Activated CD4-positive, alpha-beta T cell treated with anti-CD3 and anti-CD28 coated beads, Interleukin-2, amount 50 U/mL, for 16 hours (primary cell): ENCODE measurements at places on chromosomes 2 and 18.

DNA sequence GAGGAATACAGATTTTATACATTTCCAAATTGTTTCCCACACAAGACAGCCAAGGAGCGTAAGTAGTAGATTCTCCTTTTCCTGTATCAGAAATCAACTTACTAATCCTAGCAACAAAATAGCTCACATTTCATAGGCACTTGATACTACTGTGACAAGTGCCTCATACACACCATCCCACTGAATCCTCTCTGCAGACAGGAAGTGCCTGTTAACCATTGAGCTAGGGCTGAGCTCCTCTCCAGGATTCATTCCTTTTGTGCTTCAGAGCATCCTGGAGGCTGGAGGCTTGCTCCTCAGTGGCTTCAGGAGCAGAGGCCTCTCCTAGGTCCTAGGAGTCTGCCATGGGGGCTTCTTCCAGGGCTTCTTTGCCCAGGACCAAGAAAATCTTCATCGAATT is 20.8 kb upstream of the ZNF396 start:
- DNase-seq = no peak

- no peak for DNase-seq
These were observed 18.6 kb downstream of the THADA start for GRCh38 chr2:43576981-43577892.

DNA sequence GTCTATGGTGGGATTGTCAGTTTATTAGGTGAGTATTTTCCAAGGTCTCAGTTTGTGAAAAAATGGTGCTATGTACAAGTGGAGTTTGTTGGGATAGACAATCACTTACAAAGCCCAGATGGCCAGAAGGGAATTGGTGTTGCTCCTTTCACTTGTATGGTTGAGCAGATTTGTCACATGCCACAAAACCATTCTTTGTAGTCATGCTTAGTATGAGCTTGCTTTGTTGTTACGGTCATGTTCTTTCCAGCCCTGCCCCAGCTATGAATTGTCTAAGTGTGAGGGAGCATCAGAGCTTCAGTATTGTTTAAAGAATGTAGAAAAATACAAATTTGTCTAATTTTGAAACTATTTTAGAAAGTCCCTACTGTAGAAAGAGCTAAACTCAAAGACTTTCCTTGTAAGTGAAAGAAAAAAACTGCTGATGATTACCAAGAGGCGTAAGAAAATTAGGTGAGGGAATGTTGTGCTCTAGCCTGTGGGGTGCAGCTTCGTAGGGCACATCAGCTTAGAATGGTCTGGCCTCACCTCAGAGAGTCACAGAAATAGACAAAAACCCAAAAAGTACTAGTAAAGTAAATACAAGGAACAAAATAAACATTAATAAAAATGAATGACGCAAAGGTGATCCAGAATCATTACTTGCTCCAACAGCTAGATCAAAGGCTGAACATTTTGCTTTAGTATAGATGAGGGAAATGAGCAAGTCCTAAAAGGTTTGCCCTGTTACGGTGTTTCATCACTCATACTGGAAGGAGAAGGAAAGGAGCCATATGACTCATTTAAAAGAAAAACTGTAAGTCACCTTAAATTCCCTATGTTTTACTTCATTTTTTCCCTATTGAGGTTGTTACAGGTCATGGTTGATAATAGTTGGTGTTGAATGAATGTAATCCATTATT is 9.2 kb downstream of the TGIF1 start:
- DNase-seq = peak; percentile 60

GRCh38 chr2:8628866-8629209 is 53.0 kb upstream of the ID2 start:
- DNase-seq = no peak

DNA sequence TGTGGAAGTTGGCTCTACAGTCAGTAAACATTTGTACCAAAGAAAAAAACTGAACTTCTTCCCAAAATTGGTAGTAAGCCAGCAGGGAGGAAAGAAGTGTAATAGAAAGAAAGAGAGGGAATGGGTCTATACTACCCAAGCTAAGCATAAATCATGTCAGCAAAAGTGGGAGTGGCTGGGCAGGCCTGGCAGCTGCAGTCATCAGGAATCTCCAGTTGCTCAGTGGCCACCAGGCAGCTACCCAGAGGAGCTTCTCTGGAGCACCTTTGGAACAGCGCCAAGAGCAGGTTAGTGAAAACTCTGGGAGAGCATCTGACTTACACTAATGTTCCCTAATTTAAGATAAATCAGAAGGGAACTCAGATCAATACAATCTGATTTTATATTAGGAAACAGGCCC is 14.3 kb downstream of the FRZB start:
- no peak for DNase-seq

DNA sequence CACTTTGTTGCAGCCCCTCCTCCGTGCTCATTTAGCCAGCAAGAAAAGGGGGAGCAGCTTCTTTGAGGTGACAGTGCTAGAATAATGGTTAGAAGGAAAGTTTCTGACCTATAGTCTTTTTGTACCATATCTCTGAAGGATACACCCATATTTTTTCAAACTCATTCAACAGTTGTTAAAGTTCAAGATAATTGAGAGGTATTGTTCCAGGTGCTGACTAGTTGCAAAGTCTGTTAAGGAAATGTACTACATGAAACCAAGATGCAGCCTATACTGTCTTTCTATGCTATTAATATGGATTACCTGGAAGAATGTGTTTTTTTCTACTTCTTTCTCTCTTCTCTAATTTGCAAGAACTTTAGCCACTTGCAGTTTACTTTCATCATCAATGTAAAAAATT is 495.0 kb downstream of the PARD3B start:
- no peak for DNase-seq

DNA sequence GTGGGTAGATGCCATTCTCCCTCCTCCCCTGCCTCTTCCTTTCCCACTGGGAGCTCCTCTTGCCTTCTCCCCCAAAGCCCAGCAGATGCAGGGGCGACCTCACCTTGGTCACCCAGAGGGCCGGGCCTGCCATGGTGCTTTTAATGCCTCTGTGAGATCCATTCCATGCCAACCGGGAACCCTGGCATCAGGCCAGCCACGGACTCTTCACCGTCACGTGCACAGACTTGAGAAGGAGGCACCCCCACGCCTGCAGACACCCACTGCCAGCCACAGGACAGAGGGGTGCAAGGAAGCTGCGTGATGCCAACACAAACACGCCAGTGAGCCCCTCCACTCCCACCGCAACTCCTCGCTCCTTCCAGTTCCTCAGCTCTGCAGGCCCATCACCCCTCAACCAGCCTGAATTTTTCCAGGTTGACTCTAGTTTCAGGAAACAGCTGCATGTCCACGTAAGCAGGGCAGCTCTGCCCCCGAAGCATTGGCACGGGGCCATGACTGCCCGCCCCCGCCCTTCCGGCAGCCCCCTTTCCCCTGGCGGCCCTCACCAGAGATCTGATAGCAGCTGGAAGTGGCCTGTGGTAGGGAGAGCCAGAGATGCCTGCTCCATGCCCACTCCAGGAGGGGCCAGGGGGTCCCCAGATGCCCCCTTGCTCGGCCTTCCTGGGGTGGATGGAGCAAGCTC is 50.8 kb downstream of the DNMT3A start:
- no peak for DNase-seq

GRCh38 chr2:54722641-54723040 is 821 bp upstream of the EML6 start:
- DNase-seq = no peak

DNA sequence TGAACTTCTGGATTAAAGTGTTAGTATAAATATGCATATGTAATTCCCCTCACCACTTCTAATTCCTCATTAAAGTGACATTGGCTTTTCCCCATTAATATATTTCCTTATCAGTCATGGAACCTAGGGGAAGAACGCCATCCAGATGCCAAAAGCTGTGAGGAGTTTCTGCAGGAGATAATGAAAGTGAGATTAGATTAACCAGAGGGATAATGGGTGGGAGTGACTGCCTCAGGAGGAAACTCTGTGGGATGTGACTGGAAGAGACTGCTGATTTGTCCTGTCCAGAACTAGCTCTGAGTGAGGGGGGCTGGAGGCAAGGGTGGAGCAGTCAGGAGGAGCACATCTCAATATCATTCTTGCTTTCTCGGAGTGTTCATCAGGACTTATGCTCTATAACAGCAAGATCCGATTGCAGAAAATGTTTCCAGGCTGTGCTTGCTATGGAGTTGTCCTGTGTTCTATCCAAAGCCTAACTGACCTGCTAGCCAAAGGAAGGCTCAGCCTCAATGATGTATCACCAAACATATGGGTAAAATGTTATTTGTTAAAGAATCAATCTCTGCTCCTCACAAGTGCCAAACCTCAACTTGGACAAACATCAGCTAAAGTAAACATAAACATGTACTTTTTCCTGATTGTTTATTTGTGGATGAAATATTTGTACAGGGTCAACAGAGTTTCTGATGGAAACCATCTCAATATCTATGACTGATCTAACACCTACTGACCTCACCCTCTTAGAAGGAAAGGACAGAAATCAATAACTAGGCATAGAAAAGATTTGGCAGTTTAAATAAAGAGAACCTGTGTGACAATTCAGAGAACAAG is 118.5 kb downstream of the ASXL3 start:
- DNase-seq = no peak

- DNase-seq = no peak
These were observed 116.9 kb upstream of the CREB1 start for GRCh38 chr2:207412787-207413310.
